Activated gamma-delta T cell treated with anti-CD3 and anti-CD28 coated beads, Interleukin-2, amount 50 U/mL, for 16 hours (primary cell): ENCODE measurements at places on chromosomes 12 and 14.
A peak's percentile ranks its signal among the peaks of the same experiment; 100 is the strongest.

DNA sequence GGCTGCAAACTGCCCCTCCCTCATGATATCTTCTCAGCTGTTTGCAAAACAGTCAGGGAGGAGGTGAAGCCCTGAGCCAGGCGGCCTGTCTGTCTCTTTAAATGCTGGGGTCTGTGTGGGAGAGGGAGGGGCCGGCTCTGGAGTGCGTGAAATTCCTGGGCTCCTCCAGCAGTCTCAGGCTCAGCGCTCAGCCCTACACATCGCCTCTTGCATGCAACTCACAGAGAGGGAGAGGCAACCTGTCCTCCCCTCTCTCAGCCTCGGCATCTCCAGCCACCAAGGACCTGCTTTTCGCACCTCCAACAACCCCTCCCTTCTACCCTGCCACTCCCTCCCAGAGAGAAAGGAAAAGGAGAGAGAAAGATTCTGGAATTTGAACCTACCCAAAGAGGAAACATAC is at the start of gene NRXN3:
NRXN3 (plus strand) TSS at position 171 of the 400 bp plus-strand sequence. CDS start 72,721 bp downstream, outside the sequence.
- no peak for DNase-seq

GRCh38 chr14:74029136-74029535 is 10.0 kb downstream of the BBOF1 start:
- no peak for DNase-seq

- DNase-seq, result peak; percentile 74
These were observed 418.5 kb downstream of the TMEM121 start for GRCh38 chr14:105944632-105945610.

DNA sequence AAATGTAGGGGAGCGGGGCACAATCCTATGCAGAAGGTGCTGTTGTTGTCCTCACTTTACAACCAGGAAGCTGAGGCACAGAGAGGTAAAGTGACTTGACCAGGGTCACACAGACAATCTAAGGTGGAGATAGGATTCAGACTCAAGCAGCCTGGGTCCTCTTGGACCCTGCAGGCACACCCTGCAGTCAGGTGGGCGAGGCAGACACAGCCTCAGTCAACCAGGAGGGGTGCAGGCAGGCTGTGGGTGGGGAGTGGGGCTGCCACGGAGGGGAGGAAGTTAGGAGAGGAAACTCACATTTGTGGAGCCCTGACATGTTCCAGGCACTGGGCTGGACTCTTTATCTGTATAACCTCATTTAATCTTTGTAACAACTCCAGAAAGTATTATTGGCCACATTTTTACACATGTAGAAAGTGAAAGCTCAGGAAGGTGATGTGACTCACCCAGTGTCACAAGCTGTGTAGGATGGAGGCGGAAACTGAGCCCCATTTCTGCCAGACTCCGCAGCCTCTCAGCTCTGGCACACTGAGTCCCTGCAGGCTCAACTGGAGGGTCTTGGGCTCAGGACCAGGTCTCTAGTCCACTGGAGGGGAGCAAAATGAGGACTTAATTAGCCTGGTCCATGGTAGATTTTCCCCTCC is 24.9 kb upstream of the CHGA start:
- DNase-seq, result no peak

GRCh38 chr12:47835831-47836155 is 16.1 kb upstream of the HDAC7 start:
- DNase-seq, result no peak

DNA sequence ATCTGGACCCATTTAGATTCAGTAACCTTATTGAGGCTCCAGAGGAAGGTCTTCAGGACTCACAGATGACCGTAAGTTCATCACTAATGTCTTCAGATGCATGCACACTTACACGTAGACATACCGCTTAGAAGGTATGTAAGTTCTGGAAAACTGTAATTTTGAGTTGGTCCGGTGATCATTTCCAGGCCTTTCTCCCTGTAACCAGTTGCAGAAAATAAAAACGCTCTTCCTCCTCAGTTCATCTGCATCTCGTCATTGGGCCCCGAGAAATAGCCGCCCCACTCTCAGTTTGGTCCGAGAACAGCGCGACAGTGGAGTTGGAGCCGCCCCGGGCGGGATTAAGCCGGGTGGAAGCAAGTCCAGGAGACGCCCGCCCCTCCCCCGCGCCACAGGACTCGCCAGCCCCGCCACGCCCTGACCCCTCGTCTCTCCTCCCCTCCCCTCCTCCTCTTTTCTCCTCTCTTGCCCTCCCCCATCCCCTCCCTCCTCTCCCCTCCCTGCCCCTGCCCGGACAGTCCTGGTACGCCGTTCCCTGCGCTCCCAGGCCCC is 83.7 kb downstream of the TNFAIP2 start:
- no peak for DNase-seq

GRCh38 chr14:51562816-51563215 is 88.9 kb upstream of the FRMD6 start:
- DNase-seq, result no peak

GRCh38 chr12:2101771-2102170 is 49.0 kb downstream of the CACNA1C start:
- no peak for DNase-seq

- DNase-seq, result no peak
These were observed 27.4 kb downstream of the OAS2 start for GRCh38 chr12:113005762-113006161.

DNA sequence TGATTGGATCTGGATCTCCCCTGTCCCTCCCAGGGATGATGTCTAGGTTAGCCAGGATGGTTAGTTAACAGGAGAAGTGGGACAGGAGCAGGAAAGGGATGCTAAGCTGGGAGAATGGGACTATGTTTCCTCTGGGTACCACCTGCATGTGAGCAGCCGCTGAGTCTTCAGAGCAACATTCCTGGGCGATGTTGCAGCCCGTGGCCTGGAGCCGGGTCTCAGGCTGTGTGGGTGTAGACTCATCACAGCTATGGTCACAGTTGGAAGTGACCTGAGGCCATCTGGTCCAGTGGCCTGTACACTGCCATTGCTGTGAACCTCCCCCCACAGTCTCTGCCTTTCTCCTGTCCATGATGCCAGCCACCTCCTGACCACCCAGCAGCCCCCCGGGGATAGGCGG is 422.6 kb downstream of the DPF3 start:
- DNase-seq, result no peak

- DNase-seq, result no peak
These were observed 107.3 kb downstream of the KIF26A start for GRCh38 chr14:104245723-104246122.

- DNase-seq, result no peak
These were observed 30.9 kb upstream of the TUBA1C start for GRCh38 chr12:49233842-49234526.

- DNase-seq, result no peak
These were observed 1150.0 kb downstream of the FSCB start for GRCh38 chr14:43356979-43357545.

DNA sequence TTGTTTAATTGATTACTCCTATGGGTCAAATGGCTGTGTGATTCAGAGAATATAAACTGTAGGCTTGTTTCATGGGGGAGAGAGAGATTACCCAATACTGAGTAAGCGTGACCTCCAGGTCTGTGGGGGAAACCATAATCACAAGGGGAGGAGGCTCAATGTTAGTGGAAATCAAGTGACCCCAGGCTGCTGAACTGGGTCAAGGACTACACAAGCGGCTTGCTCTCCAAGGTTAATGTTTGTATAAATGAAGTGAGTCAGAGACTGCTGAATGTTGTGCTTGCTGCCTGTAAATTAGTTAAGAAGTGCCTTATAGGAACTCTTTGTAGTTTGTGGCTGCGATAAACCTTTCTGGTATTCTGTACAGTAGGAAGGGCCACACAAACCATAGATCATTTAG is 479.7 kb downstream of the AACS start:
- DNase-seq, result no peak

GRCh38 chr14:69953266-69953915 is 74.2 kb downstream of the SMOC1 start:
- no peak for DNase-seq

GRCh38 chr12:92107094-92107493 is 38.6 kb downstream of the BTG1 start:
- no peak for DNase-seq

DNA sequence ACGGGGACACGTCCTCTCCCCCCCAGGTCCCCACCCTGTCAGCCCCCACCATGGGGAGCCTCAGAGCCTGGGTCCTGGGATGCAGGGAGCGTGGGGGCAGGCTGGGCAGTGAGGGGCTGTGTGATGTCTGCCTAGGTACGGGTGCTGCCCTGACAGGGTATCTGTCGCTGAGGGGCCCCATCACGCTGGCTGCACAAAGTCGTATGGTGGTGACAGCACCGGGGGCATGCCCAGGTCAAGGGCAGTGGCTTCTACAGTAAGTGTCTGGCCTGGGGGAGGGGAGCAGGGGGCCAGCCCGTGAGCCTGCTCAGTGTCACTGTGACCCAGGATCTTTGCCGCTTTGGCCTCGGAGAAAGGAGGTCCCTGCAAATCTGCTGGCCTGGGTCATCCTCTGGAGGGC is 23.3 kb downstream of the PAPLN start:
- DNase-seq, result no peak
